Anterior cingulate cortex (tissue), 58 donors: ENCODE measurements at places on chromosomes 13 and 19.

GRCh38 chr19:36436531-36436930, 18.1 kb upstream of the ZFP82 start:
- DNase-seq: no peak

DNA sequence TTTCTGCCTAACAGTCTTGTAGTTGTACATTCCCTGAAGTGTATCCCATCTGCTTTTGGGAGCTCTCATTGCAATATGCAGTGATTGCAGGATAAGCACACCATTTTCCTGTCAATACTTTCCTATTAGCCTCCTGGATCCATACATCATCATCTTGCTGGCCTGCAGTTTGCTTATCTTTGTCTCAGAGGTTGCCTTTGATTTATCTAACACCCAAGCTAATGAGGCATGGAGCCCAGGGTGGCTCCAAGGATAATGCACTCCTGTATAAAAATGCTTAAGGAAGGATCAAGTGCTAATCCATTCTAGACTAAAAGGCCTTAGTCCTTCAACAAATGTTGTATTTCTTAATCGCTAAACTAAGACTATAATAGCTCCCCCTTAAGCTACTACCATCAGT, 161.6 kb upstream of the OBI1 start:
- DNase-seq: no peak

DNA sequence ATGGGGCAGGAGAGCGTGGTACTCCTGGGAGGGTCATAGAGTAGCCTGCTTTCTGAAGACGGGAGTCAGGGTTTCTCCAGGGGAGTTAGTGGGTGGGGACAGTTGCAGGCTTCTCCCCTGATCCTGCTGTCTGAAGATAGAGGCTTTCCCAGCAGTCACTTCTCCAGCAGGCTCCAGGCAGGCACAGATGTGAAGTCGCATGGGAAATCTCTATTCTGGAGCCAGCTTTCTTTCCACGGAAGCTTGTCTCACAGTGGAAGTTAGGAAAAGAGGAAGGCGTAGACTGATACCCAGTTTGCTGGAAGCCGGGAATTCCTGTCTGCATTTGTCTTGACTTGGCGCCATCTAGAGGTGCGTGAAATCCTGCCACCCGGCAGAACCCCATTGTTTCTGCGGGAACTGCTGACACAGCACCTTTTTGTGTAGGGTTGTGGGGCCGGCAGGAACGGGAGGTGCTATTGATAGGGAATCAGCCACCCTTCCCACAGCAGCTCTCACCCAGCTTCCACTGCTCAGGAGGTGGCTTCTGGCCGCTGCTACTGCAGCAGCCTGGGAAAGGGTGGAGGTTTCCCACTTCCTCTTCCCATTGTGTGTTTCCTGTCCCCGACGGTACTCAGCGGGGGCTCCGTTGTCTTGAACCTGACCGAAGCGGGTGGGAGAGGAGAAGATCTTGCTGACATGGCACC, 28.5 kb upstream of the NPAS1 start:
- peak; percentile 75 for DNase-seq

DNA sequence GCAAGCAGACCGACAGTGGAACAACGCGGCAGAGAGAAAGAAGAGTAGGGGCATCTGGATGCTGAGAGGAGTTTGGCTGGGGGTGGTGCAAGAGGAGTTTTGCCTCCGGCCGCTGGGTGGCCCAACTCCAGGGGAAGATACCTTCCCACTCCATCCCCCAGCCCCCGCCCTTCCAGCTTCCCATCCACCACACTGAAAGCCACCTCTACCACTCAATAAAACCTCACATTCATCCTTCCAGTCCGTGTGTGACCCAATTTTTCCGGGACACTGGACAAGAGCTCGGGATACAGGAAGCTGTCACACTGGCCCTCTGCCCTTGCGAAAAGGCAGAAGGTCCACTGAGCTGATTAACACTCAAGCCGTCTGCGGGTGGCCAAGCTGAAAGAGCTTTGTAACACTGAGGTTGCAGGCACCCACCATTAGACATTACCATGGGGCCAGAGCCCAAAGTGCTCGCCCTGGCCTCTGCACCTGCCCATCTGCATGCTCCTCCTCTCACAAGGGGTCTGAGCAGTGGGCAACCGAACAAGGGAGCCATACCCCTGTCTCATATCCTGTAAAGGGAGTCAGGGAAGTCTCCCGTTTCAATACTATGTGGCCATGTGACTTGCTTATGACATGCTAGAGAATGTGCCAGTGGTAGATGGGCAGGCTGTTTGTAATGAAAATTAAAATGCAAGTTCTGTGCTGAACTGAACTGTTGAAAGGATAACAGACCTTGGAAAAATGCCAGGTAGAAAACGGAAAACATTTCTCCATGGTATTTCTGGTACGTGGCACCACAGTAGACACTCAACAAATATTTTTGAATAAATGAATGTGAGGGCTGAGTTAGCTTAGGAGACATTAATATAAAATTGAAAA, 205.1 kb upstream of the STARD13 start:
- DNase-seq: no peak

DNA sequence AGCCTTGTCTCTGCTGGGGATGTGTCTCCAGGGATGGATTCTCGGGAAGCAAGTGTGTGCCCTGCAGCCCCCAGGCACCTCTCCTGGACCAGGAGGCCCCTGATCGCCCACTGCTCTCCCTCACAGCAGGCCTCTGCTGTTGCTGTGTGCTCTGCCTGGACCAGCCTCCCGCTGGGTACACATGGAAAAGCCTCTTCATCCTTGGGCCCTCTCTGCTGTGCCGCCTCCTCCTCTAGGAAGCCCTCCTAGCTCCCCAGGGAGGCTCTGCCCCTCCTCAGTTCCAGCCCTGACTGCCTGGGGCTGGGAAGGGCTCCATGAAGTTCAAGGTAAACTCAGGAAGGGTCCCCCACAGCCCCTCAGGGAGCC, 12.0 kb downstream of the NDUFA11 start:
- DNase-seq: no peak

DNA sequence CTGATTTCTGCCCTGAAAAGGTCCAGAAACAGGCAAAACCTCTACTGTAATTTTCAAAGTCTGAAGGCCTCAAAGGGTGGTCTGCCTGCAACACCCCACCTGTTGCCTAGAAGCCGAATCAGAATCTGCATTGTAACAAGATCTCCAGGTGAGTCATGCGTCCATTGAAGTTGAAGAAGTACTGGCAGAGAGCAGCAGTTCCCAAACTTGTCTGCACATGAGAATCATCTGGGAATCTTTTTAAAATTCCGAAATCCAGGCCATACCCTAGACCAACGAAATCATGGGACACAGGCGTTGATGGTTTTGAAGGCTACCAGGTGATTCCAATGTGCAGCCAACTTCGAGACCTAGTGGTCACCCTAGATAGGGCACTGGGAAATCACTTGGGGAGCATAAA, 16.0 kb upstream of the CLN5 start:
- no peak for DNase-seq

DNA sequence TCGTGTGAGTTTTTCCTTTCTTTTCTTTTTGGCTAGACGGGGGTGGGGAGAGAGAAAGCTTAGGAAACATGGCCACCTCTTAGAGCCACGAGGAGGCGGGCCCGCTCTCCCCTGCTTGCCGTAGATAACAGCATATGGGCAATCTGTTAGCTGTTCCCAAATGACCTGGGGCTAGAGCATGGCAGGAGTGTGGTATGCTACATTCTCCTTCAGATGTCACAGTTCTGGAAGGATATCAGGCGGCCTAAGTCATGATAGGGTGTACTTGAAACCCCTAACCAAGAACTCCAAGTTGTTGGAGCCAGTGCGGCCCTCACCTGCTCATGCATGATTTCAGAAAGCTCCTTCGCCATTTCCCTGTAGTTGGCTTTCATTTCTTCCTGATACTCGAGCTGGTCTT, 44.3 kb upstream of the SLC15A1 start:
- DNase-seq: no peak

DNA sequence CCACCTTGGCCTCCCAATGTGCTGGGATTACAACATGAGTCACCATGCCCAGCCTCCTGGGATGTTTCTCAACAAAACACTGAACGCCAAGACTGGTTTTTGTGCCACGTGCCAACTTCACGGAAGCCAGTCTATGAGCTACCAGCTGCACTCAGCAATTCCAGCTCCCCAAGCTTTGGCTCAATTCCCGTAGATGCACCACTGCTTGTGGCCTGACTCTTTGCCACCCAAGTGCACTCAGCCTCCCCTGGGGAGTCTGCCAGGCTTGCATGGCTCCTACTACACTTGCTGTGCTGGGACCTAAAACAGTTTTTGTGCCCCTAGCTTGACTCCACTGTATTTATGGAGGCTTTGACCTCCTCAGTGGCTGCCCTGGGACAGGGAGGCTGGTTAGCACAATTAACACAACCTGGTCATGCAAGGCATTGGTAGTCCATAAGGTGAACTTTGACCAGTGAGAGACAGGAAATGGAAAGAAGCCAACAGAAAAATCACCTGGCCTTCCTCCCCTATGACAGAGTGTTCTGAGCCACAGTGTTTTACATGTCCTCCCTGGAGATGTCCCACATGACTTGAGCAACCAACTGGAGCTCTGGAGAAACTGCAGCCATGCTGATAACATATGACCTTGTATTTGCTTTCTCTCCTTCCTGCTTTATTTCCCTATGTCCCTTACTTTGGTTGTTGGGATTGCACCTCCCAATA, 1173.1 kb downstream of the UQCRFS1 start:
- DNase-seq: no peak

GRCh38 chr19:4019578-4019977, 12.0 kb downstream of the PIAS4 start:
- no peak for DNase-seq

- DNase-seq: no peak
Observed at GRCh38 chr13:20708216-20708615, 4.7 kb downstream of the IL17D start.

GRCh38 chr13:61276401-61276800, 139.2 kb downstream of the PCDH20 start:
- no peak for DNase-seq

- DNase-seq: no peak
Observed at GRCh38 chr19:4390567-4391305, 9.6 kb downstream of the SH3GL1 start.

GRCh38 chr19:22260499-22260898, 25.7 kb upstream of the ZNF729 start:
- no peak for DNase-seq

DNA sequence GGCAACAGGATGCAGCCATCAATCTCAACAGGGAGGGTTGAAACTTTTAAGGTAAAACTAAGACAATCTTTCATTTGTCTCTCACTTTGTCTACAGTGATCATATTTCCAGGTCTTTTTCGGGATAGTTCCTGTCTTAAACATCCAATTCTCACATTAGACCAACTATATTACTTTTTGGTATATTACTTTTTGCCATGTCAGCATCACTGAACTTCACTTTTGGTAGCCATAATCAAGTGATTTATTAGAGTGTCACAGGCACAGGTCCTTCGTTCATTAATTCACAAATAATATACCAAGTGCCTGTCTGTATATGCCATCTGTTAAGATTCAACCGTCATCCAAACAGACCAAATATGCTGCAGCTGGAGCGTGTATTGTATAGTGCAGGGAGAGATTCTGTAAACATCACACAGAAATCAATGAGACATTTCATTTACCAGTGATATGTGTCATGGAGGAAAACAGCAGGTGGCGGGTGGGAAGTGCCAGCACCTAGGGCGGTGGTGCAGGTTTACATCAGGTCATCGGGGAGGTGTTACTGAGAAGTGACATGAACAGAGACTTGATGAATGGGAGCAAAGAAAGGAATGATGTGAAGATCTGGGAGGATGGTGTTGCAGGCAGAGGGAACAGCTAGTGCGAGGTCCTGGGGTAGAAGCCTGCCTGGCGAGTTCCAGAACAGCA, 24.9 kb downstream of the ARHGEF7 start:
- DNase-seq: no peak

DNA sequence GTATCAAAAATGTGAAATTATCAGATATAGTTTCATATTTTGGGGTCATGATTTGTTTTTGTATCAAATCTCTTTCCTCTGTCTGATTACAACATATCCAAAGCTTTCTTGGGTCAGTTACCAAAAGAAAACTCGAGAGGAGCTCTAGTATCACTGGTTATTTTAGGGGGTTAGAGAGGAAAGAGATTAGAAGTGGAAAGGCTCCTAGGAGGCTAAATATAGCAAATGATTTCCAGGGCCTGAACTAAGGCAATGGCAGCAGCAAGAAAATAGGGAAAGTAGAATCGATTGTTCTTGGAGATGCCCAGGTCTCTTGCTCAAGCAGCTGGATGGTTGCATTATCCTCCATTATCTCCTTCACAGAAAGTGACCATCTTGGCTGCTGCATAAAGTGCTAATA, 72.9 kb downstream of the NHLRC3 start:
- DNase-seq: no peak

DNA sequence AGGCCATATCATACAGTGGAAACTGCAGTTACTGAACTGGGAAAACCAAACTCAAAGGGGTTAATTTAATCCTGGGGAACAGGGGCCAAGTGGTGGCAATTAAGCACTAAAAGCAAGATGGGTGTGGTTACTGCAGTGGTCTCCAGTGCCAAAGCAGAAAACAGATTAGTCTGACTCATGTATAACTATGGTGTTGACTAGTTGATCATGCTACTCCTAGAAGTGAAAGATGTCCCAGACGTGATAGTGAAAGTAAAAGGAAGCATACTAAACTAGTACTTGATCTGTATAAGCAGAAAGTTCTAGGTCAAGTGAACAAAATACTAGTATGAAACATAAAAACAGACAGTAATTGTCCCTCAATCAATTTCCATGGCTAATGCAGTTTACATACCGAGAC, 360.0 kb upstream of the SLITRK5 start:
- no peak for DNase-seq

DNA sequence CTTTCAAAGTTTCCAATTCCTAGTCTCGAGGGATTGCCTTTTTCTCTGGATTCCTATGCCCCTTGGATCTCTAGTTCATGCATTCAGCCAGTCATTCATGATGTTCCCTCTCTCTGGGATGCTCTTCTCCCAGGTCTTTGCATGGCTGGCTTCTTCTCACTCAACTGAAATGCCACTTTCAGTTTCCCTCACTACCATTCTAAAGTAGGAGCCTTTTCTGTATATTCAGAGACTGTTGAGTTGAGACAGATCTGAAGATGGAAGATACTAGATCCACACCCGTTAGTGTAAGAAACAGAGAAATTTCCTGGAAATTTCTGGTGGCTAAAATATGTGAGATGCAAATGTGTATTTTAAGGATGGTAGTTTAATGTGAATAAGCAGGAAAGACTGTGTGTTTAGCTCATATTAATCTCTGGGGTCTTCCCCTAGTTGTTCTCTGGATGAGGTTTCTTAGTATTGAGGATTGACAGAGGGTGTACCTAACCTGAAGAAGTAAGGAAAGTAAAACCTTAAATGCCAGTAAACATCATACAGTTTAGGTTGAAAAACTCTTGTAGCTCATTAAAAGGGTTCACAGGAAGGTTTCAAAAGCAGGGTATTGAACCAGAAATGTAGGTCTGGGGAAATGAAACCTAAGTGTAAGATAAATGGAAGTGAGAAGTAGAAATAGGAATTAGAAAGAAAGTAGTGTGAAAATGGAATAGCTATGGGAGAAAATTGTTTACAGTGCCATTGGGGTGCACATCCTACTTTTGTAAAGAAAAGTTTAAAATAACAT, 331.3 kb downstream of the NDFIP2 start:
- DNase-seq: no peak

GRCh38 chr19:40623403-40624251, 22.5 kb downstream of the LTBP4 start:
- no peak for DNase-seq
